ENCODE measurements at places on chromosomes 1 and 21. TPM values are rescaled to one million over a fixed set of nuclear protein-coding genes. Genes with fewer than 3 reads are reported as not detected.

Gene DTL
- total RNA-seq, result 57.9 TPM

Gene TRNP1
- 108 TPM for total RNA-seq

Gene COL8A2
- total RNA-seq, result 0.58 TPM

Gene OR2T33
- 0.18 TPM for total RNA-seq

Gene ANKRD35
- 0.40 TPM for total RNA-seq

Gene SYNC
- total RNA-seq, result 10.0 TPM

Gene MMP23B
- total RNA-seq, result 25.9 TPM

Gene SMCP
- not detected for total RNA-seq

Gene C1orf122
- total RNA-seq, result 70.1 TPM

Gene MATN1
- total RNA-seq, result 0.63 TPM

DNA sequence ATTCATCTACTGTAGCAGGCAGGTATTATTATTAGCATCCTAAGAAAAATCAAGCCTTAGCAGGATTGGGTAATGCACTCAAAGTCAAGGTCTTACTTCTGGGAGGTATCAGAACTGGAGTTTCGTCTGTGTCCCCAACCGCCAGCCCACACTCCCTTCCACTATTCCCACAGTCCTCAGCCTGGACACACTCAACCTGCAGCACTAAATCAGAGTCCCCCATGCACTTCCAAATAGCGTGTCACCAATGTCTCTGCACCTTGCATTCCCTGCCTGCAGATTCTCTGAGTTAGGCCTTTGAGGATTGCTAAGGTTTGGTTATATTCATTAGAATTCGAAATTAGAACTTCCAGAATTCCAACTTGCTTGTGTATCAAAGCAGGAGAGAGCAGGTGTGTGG, 3.9 kb downstream of the LYPD8 start:
- no peak for DNase-seq

- no peak for DNase-seq
Measured at GRCh38 chr1:170749959-170750358, 86.0 kb downstream of the PRRX1 start.

GRCh38 chr1:214317300-214317699, 36.3 kb downstream of the SMYD2 start:
- DNase-seq, result no peak

DNA sequence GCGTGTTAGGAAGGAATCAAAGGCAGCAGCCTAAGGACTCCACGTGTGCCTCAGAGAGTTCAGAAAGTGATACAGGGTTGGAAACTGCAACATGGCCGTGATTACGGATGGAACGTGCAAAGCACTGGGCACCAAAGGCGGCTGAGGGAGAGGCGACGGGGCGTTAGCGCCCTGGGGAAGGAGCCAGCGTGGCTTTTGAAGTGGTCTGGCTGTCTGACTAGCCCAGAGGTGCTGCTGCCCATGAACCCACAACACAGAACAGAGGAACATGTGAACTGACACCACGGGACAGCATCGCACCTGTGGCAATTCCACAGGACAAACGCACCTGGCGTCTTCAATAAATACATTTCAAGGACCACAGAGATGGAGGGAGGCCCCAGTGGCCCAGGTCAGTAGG, 18.0 kb upstream of the TMEM52 start:
- no peak for DNase-seq

DNA sequence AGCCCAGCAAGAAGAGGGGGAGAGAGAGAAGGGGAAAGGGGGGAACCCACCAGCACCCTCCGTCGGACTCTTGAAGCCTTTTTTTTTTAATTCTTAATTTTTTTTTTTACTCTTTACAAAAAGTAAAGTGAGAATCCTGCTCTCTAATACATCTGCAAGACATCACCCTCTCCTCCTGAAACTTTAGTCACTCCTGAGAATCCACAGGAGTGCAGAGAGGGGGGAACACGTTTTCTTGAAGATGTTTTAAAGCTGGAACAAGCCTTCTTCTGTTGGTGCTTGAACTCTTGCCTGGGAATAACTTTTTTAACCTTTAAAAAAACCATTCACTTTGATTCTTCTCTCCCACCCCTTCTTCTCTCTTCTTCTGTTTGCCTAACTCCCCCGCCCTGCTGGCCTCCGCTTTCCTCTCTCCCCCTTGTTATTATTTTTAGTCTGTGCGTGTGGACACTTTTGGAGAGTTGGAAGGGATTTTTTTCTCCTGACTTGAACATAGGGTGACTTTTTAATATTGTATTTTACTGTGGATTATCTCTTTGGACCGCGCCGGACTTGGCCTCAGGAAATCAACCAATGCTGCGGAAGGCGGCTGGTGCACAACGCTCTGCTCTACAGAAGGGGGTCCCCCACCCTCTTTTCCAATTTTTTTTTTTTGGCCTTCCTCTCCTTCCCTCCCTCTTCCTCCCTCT, 383 bp upstream of the PRRX1 start:
- DNase-seq, result no peak

- DNase-seq, result peak; percentile 85
Measured at GRCh38 chr1:233518344-233518743, 95.6 kb upstream of the KCNK1 start.

DNA sequence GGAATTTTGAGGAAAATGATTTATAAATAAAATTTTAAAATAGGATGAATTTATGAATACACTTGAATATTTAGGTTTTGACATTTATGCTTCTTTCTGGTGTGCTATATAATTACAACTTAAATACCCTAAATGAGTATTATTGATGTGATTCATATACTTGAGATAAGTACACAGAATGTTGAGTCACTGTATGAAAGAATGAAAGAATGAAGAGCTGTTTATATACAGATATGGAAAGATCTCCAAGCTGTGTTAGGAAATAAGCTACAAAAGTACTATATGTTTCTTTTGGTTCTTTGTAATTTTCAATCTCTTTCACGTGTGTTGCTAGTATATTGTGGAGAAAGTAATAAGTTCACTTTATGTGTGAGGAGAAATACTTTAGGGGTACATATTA, 147.2 kb downstream of the RASAL2 start:
- peak; percentile 60 for DNase-seq

DNA sequence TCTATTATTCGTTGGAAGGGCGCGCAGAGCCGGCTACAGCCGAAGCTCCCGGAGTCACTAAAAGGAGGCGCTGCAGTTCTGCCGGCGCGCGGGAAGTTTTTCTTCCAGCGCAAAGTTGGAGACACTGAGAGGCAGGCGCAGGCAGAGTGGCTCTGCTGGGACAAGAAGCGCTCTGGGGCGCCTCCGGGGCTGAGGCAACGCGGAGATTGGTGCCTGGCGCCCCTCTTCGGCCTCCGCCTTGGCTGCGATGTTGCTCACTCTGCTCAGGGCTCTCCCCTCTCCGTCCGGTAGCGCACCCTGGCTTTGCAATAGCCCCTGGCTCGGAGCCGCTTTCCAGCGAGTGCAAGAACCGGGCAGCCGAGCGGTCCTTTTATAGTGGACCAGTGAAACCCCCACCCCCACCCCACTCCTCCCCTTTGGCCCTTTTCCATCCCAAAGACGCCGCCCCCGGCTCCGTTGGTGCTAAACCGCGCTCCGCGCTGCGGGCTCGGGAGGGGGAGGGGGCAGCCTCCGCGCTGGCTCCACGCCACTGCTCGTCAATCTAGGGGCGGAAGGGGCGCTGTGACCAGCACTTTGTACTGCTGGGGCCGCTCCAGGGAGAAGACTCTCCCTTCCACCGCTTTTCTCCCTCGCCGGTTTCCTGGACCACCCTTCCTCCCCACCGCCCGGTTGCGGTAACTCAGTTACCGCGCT, at the start of gene ADAMTS1:
Gene ADAMTS1, minus strand, starts transcription at position 344 of the 693 bp plus-strand sequence. CDS start 455 bp downstream, outside the sequence.
- peak; percentile 76 for DNase-seq

- peak; percentile 77 for DNase-seq
Measured at GRCh38 chr1:175192630-175193526, at the start of gene KIAA0040. KIAA0040 (minus strand) TSS chr1:175192776; CDS start chr1:175161013, 31,763 bp downstream.

DNA sequence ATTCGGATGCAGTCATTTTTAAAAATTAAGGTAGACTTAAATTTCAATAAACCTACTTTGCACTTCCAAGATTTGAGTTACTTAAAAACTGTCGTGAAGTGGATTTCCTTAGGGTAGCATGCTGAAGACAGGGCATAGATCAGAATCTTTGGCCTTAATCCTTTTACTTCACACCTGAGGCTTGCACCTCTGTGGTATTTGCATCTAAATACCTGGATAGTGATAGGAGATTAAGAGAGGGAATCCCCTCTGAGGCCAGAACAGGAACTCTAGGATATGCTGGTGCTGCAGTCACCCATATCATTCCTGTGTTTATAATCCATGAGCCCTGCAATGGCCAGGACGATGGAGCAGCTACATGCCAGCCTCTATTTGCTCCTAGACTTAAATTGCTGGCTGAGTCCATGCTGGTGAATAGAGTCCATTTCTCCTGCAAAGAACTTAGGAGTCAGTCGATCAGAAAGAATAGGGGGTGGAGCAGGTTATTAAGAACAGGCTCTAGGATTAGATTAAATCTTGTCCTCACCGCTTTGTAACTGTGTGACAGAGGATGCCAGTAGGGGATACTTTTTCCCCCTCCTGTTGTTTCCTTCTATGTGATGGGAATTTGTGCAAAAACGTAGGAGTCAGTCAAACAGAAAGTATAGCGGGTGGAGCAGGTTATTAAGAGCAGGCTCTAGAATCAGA, 333.6 kb downstream of the DUSP10 start:
- no peak for DNase-seq

- DNase-seq, result no peak
Measured at GRCh38 chr1:47680815-47681475, 243.1 kb downstream of the FOXD2 start.

DNA sequence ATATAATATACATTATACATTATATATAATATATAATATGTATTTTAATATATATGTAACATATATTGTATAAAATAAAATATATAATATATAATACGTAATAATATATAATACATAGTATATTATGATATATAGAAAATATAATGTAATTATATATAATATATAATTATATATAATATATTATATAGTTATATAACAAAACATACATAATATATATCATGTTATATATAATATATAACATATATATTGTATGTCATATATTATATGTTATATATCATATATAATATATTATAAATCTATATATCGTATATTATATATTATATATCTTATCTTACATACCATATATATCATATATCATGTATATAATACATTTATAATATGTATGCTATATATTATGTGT, 248.2 kb upstream of the TPTE start:
- DNase-seq, result no peak

- DNase-seq, result no peak
Measured at GRCh38 chr1:167065471-167065870, 24.7 kb downstream of the GPA33 start.

GRCh38 chr1:205356440-205357139, at the start of gene KLHDC8A:
KLHDC8A (minus strand) TSS chr1:205356922; CDS start chr1:205343604, 13,318 bp downstream.
- DNase-seq, result no peak

- peak; percentile 54 for DNase-seq
Measured at GRCh38 chr1:150981177-150981804, 801 bp upstream of the ANXA9 start.
